ENCODE measurements at places on chromosomes 1 and 21.
A peak's percentile ranks its signal among the peaks of the same experiment; 100 is the strongest.

- no peak for DNase-seq
Measured at GRCh38 chr1:202923533-202923932, 3.5 kb downstream of the KLHL12 start.

- no peak for DNase-seq
Measured at GRCh38 chr1:47002211-47002610, 21.3 kb upstream of the CYP4X1 start.

- DNase-seq, result no peak
Measured at GRCh38 chr1:241366196-241366595, 9.2 kb upstream of the RGS7 start.

DNA sequence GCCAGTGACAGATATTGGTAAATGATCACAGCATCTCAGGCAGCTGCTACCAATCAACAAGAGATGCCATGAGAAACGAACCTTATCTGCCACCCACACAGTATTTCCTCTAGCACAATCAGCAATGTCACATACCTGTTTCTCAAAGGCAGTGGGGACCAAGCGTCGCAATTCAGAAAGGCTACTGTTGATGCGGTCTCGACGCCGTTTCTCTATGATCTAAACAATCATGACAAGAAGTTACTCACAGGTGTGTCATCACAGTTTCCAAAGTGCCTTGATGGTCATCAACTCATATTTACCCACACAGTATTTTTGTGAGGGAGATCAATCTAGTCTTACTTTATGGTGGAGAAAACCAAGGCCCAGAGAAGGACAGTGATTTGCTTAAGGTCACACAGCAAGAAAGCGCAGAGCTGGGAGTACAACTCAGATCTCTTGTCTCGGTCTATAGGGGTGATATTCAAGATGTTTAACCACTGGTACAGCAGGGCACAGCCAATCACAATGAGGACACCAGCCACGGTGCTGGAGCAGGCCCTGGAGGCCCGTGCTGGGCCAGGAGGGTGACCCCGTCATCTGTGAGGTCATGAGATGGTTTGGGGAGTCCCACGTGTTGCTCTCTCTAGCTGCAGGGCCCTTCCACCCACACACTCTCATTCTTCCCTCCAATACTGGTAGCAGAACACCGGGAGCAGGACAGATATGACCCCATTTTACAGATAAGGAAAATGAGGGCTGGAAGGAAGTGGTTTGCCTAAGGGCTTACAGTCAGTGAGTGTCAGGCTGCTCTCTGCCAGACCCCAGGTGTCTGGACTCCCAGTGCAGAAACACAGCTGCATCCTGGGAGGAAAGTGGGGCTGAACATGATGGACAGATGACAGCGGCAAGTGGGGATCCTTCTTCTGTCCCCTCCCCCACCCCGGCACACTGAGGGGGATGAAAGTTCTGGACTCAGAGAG, 7.8 kb downstream of the HEYL start:
- DNase-seq, result peak; percentile 33

GRCh38 chr21:45267390-45267760, 20.3 kb downstream of the POFUT2 start:
- DNase-seq, result no peak

- DNase-seq, result no peak
Measured at GRCh38 chr1:190049314-190049713, 428.4 kb downstream of the BRINP3 start.

DNA sequence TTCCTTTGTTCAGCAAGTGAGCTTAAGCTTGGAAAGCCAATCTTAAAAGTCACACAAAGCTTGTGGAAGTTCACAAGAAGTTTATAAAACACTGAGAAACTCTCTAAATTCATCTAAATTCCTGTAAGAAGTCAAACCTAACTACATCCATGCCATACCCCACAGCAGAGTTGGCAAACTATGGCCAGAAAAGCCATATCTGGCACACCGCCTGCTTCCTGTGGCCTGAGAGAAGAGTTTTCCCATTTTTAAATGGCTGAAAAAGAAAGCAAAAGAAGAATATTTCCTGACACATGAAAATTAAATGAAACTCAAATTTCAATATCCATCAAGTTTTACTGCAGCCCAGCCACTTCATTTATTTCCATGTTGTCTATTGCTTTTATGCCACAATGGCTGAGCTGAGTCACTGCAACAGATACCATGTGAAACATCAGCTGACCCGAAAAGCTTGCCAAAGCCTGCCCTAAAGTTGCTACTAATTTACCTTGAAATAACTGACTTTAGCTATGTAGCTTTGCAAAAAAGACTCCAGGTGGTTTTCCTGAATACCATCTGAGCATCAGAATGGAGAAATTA, 237.1 kb downstream of the SLC45A1 start:
- DNase-seq, result peak; percentile 26

GRCh38 chr1:241688940-241689368, 36.9 kb downstream of the WDR64 start:
- no peak for DNase-seq

DNA sequence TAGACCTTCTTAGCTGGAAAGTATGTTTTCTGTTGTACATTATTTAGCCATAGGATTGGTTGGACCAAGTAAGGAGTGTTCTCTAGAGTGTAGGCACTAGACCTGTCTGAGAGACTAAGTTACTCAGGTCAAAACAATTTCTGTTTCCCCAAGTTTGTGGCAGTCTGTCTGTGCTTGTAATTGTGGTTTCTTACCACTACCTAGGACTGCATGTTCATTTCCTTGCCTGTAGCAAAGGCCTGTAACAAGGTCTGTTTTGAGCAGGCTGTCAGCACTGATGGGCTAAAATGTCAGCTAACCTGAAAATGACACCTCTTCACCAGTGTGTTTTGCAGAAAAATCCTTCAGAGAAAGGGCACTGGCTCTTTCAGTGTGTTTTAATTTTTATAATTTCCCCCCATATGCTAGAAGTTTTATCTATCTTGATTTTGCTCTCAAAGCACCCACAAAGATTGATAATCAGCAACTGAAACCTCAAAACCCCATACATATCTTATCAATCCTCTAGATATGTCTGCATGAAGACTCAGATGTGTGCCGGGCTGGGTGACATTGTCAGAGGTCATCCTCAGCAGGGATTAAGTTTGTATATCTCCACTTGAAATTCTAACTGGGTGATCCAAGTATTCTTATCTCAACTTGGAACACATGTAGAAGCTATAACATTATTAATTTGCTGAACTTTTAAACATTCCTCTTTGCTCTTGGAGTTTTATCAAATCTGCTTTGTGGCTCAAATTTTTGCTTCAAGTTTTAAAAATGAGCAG, 50.7 kb upstream of the ST6GALNAC3 start:
- DNase-seq, result peak; percentile 15

DNA sequence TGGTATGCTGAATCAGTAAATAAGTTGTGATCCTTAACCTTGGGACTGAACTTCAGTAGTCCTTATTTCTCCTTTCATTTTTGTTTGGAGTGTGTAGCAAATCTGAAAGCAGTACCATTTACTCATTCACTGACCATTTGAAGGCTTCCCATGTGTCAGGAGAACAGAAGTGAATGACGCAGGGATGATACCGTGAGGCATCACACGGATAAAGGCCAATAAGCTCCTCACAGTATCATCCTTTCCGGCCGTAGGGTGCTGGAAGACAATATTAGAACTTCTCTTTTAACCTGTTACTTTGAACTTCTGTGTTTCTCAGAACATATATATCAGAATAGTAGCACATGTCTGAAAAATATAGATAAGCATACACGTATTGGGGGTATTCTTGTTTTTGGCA, 21.3 kb downstream of the BACH1 start:
- no peak for DNase-seq

DNA sequence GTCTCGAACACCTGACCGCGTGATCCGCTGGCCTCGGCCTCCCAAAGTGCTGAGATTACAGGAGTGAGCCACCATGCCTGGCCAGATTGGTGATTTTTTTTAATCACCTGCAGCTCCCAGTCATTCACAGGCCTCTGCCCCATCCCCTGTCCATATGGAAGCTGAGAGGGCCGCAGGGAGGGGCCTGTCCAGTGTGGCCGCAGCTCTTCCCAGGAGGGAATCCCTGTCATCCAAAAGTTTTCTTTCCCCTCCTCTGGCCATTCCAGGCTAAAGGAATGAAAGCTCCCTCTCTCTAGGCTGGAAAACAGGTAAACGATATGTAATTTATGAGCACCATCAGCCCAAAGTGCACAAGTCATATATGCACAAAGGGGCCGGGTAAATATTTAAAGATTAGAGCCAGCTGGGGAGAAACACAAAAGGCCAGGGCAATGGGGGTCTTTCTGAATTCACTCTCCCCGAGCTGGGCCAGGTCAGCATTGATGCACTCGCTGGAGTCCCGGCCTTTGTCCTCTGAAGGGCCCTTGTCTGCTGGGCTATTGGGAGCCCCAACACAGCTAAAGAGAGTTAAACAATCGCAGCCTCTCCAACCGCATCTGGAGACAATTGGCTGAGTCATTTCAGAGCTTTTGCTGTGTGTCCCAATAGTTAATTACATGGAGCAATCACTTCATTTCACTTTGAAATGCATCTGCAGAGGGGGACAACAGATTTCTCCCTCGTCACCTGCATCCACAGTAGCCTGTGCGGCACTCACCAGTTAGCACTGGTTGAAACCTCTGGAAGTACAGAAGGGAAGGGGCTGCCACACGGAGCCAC, 3.8 kb upstream of the HES3 start:
- DNase-seq, result no peak

- DNase-seq, result no peak
Measured at GRCh38 chr21:31193761-31194160, 150.3 kb downstream of the TIAM1 start.

DNA sequence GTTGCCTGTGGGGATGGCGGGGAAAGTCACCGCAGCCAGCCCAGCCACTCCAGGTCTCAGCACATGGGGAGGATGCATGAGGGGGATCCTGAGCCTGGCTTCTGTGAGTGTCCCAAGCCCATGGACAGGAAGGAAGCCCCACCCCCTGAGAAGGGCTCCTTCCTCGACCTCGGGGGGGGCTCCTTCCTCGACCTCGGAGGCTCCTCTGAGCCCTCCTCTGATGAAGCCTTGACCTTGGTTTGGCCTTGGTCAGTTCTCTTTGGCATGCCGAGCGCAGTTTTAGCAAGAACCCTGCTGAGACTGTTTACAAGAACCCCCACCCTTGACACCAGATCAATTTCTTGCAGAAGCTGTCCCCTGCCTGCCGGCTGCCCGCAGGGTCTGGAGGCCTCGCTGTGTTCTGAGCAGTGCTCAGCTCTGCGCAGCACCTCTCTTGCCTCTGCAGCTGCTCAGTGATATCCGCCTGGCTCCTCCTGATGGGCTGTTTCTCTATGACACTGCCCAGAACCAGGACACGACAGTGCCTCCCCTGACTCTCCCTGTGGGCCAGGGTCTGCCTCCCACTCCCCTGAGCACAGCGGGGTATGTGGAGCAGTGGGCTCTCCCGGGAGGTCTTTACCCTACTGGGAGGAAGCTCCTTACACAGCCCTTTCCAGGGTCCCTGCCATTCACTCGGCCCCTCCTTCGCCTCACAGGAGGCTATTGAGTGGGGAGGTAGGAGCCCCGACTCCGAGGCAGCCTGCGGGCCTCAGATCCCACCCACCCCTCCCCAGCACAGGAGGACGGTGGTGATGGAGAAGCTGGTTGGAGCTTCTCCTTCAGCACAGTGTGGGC, 15.4 kb downstream of the ACTRT2 start:
- no peak for DNase-seq

DNA sequence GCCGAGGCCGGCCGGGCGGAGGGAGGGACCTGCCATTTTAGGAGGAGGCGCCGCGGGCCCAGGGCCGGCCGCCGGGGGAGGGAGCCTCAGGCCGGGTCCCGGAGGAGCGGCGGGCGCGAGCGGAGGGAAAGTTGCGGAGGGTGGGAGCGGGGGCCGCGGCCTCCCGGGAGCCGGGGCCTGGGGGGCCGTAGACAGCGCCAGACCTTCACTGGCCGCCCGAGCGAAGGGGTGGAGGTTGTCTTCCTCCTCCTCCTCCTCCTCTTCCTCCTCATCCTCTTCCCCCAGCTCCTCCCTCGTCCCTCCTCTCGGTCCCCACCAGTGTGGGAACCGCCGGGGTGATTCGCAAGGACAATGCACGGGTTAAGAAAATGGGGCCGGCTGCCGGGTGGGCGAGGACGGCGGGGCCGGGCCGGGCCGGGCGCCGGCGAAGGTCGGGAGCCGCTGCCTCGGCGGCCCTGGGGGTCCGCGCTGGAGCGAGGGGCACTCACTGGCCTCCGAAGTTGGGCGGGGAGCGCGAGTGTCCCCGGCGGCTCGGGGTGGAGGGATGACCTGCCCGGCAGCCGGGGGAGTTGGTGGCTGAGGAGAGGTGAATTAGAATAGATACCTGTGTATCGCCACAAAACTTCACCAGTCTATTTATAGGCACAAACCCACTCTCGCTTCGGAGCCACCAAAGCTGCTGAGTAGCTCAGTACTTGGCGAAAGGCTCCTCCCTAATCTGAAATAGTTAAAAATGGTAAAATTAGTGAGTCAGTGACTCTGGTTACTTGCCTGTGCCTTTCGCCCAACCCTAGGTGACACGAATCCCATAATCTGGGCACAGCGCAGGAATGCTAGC, 1.3 kb downstream of the DYRK1A start:
- DNase-seq, result peak; percentile 49

- no peak for DNase-seq
Measured at GRCh38 chr21:25649146-25649545, 10.1 kb downstream of the JAM2 start.

DNA sequence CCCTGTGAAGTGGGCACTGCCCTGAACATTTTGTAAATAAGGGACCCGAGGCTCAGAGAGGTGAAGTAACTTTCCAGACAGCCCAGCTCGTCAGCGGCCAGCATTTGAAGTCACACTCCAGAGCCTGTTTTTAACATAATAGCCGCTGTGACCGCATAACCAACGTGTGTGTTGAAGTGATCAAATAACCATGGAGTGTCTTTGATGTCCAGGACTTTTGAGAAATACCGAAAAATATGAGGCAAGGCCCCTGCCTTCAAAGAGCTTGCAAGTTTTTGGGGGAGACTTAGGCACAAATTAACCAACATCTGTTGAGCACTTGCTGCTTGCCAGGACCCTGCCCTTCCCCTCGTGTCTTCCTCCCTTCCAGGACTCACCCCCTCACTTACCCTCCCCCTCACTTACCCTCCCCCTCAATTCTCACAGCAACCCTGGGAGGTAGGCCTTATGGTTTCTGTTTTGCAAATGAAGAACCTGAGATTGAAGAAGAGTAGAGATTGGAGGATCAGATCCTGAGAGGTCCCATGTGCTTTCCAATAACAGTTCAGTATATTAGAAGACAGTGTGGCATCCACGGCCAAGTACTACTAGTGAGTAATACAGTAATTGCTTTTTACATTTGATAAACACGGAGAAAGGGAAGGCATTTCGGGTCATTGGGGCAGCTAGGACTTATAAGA, 1.3 kb upstream of the SLC16A1 start:
- DNase-seq, result peak; percentile 60

GRCh38 chr21:44013380-44014088, 1.4 kb downstream of the TRAPPC10 start:
- DNase-seq, result peak; percentile 45

DNA sequence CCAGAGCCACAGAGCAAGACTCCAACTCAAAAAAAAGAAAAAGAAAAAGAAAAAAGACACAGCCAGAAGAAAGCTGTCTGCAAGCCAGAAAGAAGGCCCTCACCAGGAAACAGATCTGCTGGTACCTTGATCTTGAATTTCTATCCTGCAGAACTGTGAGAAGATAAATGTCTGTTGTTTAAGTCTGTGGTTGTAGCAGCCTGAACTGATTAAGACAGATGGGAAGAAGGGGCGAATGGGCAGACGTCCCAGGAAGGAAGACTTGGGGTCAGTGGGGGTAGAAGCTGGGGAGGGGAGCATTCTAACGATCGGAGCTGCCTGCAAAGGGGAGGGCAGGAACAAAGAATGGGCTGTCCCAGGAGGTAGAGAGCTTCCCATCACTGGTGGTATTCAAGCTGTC, 6.3 kb downstream of the SLC2A7 start:
- no peak for DNase-seq

GRCh38 chr1:14968251-14968851, 185.2 kb upstream of the TMEM51 start:
- DNase-seq, result no peak
